ENCODE measurements at places on chromosomes 11 and 22.

- DNase-seq = peak; percentile 87
These were observed at the start of gene PKP3 for GRCh38 chr11:394034-394857. Gene PKP3 (plus strand): TSS chr11:394209. CDS start chr11:394293, 84 bp downstream.

- no peak for DNase-seq
These were observed 44.0 kb downstream of the SOX6 start for GRCh38 chr11:16312233-16312765.

GRCh38 chr11:75836417-75836816 lies 21.4 kb downstream of the UVRAG start:
- no peak for DNase-seq

- DNase-seq = no peak
These were observed 12.4 kb downstream of the FGF19 start for GRCh38 chr11:69691463-69691862.

DNA sequence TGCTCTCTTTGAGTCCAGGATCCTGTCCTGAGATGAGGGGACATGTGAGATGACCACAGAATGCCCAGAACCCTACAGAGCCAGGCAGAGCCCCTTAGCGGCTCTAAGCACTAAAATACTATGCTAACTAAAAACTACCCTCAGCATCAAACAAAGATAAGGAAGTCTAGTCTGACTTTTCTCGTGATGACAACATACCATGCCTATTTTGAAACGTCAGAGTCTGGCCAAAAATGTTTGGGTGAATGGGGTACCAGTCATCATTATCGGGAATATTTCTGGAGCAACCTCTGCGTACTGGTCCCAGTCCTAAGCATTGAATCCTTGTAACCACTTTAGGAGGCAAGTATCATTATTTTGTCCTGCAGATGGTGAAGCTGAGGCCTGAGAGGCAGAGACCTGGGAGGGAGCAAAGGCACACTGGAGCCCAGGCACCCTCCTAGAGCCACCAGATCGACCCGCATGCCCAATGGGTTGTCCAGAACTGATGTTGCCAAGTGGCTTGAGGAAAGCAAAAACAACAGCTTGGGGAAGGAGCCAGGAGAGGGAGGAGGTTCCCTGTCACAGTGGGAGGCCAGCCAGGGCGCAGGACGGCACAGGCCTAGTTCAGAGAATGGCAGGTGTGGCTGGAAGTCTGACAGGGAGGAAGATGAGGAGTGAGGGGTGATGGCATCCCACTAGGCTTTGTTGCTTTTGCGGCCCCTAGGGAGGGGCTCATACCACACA lies 7.2 kb upstream of the OSM start:
- DNase-seq = no peak

DNA sequence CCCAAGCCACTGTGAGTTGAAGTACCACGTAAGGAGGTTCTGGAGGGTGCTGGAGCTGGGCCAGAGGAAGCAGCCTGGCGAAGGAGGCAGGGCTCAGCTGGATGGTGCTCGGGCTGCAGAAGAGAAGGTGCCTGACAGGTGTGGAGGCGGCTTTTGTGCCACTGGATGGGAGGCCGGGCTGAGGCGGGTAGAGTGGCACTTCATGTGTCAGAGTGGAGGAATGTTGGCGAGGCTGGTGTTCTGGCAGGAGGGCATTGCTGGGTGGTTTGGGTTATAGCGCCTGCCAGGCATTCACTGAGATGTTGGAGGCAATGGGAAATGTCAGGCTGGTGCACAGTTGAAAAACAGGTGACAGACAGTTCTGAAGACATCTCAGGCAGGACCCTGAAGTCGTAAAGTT lies 24.2 kb downstream of the UBE2L3 start:
- DNase-seq = no peak

GRCh38 chr11:77658213-77659013 lies 20.8 kb upstream of the CLNS1A start:
- DNase-seq = peak; percentile 20

- DNase-seq = no peak
These were observed 34.0 kb upstream of the TMEM123 start for GRCh38 chr11:102486584-102486983.

DNA sequence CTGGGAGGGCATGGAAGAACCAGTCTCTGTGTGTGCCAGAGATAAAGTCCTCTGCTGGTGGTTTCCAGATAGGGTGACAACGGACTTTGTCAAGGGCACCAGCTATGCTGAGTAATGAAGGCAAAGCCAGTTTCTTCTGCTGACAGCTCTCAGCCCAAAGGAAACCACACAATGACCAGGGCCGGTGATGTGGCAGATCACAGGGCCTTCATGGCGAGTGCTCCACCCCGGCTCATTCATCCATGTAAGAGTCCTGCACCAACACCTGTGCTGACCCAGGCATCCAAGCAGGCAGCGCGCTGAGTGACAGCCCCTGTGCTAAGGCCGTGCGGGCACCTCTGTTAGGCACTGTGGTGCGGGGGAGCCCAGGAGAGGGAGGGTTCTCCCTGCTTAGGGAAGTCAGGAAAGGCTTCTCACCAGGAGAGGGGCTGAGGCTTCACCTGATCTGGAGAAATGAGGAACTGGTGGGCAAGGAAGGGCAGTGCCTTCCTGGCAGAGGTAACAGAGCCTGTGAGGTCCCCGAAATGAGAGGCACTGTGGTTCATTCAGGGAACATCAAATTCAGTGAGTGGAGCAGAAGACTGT lies 33.8 kb downstream of the TP53I11 start:
- DNase-seq = no peak
